ENCODE measurements at places on chromosomes 2 and 18. TPM values are rescaled to one million over a fixed set of nuclear protein-coding genes. Genes with fewer than 3 reads are reported as not detected.

- DNase-seq: peak; percentile 79
Observed at GRCh38 chr18:26656944-26657536, 108.7 kb upstream of the KCTD1 start.

Gene ODC1
- 107 TPM for polyA plus RNA-seq

Gene TPO
- polyA plus RNA-seq: 0.20 TPM

- no peak for DNase-seq
Observed at GRCh38 chr2:183232161-183232865, 108.1 kb downstream of the NUP35 start.

DNA sequence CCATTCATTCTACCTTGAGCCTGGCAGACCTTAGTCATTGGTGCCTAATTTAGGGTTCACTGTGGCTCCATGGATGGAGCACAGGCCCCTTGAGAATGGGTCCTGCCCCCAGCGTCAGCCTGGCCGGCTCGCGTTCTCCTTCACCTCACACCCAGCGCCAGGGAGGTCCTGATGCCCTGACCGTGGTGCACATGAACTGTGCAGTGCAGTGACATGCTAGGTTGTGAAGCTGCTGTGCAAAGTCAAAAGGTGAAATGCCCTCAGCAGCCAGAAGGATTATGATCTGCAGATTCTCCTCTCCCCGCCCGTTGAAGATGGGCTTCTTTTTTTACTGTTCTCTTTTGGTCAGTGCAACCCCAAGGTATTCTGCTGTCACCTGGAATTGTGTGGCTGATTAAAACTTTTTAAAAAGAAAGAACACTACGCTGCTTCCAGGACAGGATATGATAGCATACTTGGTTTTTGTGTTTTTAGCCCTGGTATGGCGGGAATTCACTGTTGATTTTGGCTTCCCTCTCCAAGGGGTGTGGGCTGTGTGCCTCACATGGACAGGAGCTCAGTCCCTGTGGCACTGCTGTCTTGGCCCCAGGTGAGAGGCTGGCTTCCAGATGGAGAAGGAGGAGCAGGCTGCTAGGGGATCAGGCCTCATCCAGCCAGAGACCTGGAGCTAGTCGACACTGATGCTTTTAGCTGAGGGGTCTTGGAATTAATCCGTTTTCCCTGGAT is 49.4 kb upstream of the MCFD2 start:
- no peak for DNase-seq

Gene LDAH
- 11.8 TPM for polyA plus RNA-seq

Gene SCYGR4
- polyA plus RNA-seq: not detected

DNA sequence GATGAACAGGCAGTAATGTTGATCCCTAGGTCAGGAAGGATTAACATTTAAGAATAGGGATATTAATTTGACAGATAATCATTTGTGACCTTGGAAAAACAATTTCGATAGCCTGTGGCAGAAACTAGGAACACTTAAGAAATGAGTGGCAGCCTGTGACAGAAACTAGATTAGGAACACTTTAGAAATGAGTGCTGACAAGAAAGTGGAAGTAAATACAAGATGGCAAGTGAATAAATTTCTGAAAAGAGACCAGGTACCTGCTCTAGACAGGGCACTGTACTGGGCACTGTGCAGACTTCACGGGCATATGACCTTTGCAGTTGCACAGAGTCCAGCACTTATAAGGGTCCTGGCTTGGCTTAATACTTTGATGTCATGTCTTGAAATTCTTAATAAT is 5.5 kb upstream of the HNRNPA3 start:
- no peak for DNase-seq

Gene POTEI
- polyA plus RNA-seq: 0.13 TPM

DNA sequence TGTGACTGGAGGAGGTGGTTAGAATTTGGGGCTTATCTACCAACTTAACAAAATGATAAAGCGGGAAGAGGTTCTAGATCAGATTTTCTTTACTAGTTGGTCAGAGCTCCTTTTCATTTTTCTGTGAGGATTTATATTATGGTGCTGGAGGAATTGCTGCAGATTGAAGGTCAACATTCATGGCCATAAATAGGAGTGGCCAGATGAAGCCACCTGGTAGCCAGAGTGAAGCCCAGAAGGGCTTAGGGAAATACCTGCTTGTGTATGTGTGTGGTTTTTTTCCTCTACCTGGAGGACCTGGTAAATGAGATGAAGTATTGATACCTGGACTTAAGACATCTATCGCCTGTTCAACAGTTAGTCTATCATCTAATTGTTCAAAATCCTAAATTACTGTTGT is 122.9 kb upstream of the MSTN start:
- DNase-seq: no peak
